ENCODE measurements at places on chromosomes 1 and 21.

DNA sequence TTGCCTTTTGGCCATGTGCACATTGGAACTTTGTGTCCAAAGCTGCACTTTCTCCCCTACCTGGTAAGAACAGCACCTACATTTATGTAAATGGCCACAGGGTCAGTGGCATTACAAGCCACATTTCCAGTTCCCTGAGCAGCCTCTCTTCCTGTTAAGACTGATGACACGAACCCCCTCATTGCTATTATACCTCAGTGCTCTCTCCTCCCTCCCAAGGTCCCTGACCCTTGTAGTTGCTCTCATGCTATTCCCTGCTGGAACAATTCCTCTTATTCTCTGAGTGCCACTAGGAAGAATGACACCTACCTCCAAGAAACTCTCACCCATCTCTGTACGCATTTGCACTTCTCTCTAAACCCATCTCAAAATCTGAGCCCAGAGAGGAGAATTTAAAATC lies 14.9 kb upstream of the VAV3 start:
- DNase-seq = no peak

GRCh38 chr1:116201911-116202310 lies 90.7 kb downstream of the MAB21L3 start:
- DNase-seq = no peak

DNA sequence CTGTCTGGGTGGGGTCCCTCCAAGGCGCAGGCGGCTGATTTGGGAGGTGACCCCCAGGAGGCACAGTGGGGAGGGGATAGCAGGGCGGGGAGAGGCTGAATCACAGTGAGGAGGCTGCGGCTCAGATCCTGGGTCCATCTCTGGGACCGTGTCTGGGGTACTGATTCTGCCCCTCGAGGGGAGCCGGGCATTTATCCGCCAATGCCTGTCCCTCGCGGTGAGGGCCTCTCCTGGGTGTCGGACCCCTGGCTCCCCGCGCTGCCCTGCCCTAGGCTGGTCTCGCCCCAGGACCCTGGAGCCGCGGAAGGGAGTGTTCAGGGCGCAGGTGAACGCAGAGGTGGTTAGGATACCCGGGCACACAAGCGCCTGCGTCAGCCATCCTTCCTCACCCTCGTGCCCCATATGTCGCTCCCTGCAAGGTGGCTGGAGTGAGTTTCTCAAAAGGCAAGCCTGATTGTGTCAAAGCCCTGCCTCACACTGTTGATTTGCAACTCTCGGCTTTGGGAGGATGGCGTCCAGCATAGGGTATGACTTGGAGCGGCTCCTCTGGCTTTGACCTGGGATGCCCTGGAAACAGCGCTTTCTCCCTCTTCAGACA lies 530.9 kb downstream of the PTPRU start:
- DNase-seq = no peak

DNA sequence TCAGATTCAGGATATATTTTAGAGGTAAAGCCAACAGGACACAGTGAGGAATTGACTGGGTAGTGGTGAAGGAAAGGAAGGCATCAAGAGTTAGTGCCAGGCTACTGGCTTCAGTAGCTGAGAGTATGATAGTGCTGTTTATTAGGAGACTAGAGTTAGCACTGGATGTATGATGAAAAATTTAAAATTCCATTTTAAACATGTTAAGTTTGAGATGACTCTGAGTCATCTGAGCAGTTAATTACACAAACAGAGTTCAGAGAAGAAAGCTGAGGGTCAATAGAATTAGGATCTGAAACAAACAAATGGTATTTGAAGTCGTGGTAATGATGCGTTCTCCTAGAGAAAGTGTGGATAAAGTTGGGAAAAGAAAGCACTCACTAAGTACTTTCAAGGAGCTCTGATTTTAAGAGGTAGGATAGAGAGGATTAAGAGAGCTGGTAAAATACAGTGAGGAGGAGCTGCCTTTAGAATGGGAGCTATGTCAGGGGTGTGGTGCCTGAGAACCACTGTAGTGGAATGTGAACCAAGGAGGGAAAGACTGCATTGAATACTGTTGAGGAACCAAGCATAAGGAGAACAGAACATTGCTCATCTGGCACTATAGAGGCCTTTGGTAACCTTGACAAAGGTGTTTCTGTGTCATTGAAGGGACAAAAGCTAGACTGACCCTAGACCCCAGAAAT lies 21.7 kb upstream of the SHCBP1L start:
- no peak for DNase-seq

DNA sequence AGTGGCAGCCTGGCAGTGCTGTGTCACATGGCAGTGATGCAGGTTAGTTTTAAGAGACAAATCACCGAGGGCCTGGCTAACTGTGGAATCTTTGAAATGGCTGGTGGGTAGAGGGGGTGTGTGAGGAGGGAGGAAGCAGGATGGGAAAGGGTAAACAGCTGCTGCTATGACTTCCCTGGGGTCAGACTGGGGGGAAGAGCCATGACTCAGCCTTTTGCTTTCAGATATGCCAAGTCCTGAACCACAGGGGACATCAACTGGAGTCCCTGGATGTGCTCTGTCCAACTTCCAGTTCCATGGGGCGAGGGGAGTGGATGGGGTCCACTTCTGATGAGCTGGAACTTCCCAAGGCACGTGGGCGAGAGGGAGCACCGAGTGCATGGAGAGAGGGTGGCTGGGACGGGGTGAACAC lies 121.1 kb upstream of the ADAR start:
- DNase-seq = no peak

DNA sequence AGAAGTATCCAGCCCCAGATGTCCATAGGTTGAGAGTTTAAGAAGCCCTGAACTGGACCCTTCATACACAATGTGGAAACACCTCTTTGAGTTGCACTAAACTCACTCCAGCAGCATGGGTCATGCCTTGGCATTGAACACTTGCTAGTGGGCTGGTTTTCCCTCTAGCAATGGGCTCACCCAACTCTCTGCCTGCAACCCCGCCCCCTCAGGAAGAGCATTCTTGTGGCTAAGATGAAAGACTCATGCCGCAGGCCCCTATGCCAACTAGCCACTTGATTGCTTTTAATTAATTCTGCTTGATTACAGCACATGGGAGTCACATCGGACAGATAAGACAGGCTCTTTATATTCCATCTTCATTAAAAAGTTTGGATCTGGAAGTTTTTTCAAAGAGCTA lies 136.5 kb upstream of the GJB5 start:
- DNase-seq = no peak

GRCh38 chr1:228259951-228260350 lies 52.1 kb downstream of the OBSCN start:
- no peak for DNase-seq

- DNase-seq = peak; percentile 63
Measured at GRCh38 chr1:21216835-21217811, 40.4 kb upstream of the EIF4G3 start.

DNA sequence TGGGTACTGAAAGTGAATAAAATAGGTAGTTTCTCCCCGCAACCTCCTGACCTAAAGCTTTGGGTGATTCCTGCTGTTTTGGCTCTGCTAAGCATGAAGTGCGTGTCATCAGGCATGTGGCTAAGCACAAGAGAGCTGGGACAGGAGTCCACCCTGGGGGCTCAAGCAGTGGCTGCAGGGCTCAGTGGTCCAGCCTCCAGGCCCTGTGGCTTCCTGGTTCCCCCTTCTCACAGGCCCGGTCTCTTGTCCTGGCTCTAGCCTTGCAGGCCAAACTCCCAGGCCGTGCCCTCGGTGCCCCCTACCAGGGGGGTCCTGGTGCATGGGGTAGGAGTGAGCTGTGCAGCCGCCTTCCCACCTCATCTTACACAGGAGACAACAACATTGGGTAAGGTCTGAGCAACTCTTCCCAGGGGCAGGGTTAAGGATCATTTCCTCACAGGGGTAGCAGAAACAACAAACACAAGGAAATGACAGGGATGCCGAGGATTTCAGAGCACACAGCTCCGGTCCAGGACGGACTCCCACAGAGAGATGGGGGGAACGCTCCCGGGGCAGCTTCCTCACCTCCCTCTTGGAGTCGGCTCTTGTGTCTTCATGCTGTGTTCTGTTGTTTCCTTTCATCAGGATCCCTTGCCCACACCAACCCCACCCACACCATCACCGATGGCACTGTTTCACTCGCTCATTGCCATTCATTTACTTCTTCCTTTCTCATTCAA lies 19.8 kb upstream of the SLC2A1 start:
- no peak for DNase-seq

GRCh38 chr1:44313265-44313918 lies 41.7 kb downstream of the ERI3 start:
- no peak for DNase-seq

DNA sequence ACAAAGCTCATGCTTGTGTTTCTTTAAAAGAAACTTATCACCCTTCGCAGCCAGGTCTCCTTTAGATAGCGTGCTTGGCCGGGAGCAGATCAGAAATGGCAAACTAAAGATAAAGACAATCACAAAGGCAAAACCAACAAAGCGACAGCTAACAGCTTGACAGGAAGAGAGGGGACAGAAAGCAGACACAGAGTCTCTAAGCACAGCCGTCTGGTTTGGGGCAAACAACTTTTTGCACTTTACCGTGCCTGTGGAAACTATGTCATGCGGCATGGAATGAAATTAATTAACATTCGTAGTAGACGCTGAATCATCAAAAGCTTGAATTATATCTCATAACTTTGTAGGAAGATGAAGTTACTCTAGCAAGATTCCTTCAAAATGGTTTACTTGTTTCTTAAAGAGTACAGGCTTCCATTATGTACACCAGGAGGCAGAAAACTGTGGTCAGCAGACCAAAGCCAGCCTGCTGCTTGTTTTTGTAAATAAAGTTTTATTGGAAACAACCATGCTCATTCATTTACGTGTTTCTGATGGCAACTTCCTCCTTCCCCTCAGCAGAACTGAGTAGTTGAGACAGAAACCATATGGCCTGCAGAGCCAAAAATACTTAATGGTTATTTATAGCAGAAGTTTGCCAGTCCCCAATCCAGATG lies 183.2 kb downstream of the KIF26B start:
- no peak for DNase-seq

GRCh38 chr1:209879539-209879938 lies 51.8 kb downstream of the UTP25 start:
- DNase-seq = no peak

- no peak for DNase-seq
Measured at GRCh38 chr1:214360525-214361164, 79.7 kb downstream of the SMYD2 start.

DNA sequence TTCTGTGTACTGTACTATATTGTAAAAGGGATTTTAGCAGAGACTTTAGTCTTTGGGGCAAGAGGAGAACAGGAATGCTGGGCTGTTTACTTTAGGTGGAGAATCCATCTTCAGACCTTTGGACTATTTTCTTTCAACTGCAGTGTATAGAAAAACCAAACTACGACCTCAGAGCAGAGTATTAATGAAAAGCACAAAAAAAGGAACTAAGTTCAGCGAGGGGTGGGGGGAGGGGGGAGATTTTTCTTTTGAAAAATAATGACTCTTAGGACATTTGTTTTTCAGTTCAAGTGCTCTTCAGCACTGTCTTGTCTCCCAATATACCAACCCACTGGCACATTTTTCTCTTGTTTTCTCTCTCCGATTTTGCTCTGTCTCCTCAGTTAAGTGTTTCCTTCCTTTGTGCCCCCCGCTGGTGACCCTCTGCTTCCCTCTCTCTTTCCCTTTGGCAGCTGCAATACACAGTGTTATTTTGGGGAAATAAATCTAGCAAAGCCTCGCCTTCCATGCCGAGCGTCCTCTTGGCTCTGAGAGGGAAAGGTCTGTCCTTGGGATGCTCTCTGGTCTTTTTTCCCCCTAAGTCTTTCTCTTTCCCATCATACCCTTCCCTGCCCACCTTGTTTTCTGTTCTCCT lies 44.8 kb downstream of the ACP6 start:
- DNase-seq = no peak

DNA sequence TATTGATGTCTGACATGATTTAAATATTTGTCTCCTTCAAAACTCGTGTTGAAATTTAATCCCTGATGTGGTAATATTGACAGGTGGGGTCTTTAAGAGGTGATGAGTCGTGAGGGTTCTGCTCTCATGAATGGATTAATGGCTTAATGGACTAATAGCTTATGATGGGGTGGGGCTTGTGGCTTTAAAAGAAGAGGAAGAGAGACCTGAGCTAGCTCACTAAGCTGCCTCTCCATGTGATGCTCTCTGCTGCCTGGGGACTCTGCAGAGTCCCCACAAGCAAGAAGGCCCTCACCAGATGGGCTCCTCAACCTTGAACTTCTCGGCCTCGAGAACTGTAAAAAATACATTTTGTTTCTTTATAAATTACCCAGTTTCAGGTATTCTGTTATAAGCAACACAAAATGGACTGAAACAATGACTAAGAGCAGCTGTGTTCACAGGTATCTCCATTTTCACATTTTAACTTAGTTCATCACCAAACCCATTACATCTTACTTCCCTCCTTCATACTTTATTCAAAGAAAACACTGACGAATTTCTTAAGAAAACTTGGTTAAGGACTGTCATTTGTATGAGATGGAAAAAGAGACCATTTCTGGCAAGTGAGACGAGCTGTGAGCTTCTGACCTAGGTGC lies 12.1 kb upstream of the AIM2 start:
- DNase-seq = no peak

- no peak for DNase-seq
Measured at GRCh38 chr1:26882696-26883463, 7.2 kb downstream of the GPN2 start.

GRCh38 chr1:33781652-33782051 lies 82.2 kb upstream of the HMGB4 start:
- no peak for DNase-seq

DNA sequence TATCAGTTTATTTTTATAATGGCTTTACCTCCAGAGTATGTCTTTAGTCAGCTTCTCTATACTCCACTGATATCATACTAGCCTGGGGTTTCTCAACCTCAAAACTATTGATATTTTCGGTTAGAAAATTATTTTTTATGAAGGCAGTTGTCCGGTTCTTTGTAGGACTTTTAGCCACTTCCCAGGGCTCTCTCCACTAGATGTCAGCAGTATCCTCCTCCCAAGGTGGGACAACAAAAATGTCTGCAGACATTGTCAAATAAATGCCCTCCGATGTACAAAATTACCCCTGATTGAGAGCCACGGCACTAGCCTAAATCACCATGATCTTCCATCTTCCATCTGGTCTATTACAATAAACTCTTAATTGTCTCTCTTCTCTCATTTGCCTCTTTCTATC lies 4.1 kb upstream of the GRIK1 start:
- DNase-seq = no peak

DNA sequence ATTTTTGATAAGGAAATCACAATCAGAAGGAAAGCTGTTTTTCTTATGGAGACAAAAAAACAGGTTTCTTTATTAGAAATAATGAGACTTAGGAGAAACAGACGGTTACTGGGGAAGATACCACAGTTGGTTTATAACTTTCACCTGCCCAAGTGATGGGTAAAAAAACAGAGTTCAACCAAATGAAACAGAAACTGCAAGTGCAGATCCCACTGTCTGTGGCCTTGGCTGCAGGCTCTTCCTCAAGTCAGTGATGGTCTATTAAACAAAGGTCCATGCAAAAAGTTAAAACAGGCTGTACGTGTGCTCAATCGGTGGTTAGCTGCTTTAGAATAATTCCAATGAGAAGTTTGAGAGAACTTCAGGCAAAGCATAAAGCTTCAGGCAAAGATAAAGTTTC lies 112.1 kb upstream of the NEGR1 start:
- no peak for DNase-seq

GRCh38 chr21:38879912-38880576 lies 74.3 kb downstream of the ETS2 start:
- DNase-seq = no peak

- DNase-seq = no peak
Measured at GRCh38 chr1:165235155-165235776, 121.2 kb downstream of the LMX1A start.

GRCh38 chr1:206895837-206896242 lies 1.4 kb upstream of the IL24 start:
- DNase-seq = no peak

GRCh38 chr1:28295936-28296335 lies 32.9 kb upstream of the MED18 start:
- DNase-seq = no peak

Data from effector memory CD8-positive, alpha-beta T cell (primary cell).